ENCODE measurements at places on chromosomes 6 and 20. TPM values are rescaled to one million over a fixed set of nuclear protein-coding genes. Genes with fewer than 3 reads are reported as not detected.

Gene SLC22A1
- 0.11 TPM for polyA plus RNA-seq

Gene MEP1A
- not detected for polyA plus RNA-seq

Gene KIAA1755
- polyA plus RNA-seq = 9.7 TPM

Gene BMP7
- polyA plus RNA-seq = not detected

DNA sequence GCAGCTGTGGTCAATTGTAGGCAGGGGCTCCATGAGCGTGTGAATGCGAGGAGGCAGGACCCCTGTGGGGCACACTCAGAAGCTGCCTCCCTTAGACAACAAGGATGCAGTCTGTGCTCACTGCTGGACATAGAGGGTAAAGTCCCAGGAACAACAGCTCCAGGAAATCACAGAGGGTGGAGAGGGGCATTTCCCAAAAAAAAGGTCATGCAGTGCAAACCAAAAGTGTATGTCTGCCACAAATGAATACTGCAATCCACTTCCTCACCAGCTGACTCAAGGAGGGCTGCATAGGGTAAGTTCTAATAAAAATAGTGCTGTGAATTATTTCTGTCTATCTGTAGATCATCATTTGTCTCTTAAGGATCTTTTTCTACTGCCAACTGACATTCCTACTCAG, 95.8 kb downstream of the RNF182 start:
- DNase-seq = no peak

GRCh38 chr6:157845493-157846259, 22.6 kb downstream of the SNX9 start:
- no peak for DNase-seq

DNA sequence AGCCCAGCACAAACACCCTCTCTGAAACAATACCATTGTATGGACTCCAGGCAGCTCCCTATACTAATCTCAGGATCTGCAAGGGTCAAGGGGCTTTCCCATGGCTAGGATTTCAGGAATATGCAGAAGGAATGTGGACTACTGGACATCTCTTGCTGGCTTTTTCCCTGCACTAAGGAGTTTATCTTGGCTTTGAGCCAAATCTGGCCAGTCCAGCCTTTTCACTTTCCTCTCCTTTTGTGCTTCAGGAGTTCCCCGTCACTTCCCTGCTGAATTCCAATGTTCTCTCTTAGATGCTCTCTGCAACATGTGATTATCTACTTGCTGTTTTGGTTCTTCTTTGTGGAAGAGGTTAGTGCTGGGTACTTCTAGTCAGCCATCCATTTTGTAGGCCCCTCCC, 568.2 kb downstream of the HDGFL1 start:
- DNase-seq = no peak

- no peak for DNase-seq
Observed at GRCh38 chr6:139996253-139996834, 621.9 kb upstream of the CITED2 start.

GRCh38 chr6:32954986-32955802, 2.3 kb upstream of the HLA-DMA start:
- DNase-seq = no peak

DNA sequence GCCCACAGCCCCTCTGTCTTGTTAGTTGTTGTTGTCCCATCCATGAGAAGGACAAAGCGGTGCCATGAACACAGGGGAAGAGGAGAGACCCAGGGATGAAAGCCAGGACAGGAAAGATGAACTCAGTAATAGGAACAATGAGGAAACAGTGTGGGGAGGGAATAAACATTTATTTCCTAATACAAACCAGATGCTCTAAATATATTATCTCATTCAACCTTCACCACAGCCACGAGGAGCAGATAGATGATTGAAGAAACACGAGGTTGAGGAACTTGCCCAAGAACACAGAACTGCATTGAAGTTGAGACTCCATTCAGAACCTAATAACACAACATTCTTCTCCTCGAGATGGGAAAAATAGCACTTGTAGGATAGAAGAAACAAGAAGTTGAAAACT, 53.0 kb upstream of the AIG1 start:
- DNase-seq = peak; percentile 17

GRCh38 chr6:170445487-170445886, 107.6 kb downstream of the PSMB1 start:
- no peak for DNase-seq

DNA sequence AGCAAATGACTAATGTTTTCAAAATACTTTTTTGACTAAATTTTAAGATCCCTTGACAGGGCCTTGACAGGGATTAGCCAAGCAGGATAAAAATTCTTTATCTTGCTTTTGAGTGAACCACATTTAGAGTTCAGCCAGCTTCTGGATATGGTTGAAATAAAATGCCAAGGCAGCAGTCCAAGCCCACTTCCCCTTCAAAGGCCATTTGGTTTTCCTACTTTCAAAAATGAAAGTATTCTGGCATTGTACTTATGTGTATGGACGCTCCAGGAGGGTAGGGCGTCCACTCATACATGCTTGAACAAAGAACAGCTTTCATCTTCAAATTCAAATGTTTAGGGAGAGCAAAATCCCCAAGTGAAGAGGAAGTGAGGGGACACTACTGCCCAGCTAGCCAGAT, 82.3 kb upstream of the BCLAF1 start:
- no peak for DNase-seq
